Activated naive CD8-positive, alpha-beta T cell treated with anti-CD3 and anti-CD28 coated beads, Interleukin-2, amount 10 ng/mL, durations not matched to agents 7 days and 5 days (primary cell): ENCODE measurements at places on chromosomes 3 and 15. TPM values are rescaled to one million over a fixed set of nuclear protein-coding genes. Genes with fewer than 3 reads are reported as not detected.

GRCh38 chr3:100402256-100402655 lies 917 bp downstream of the LNP1 start:
- no peak for DNase-seq

- DNase-seq, result no peak
Observed at GRCh38 chr3:117709108-117709507, 999.5 kb downstream of the TUSC7 start.

- no peak for DNase-seq
Observed at GRCh38 chr3:5437783-5438323, 250.3 kb downstream of the EDEM1 start.

The USP3 gene
- 75.6 TPM for total RNA-seq

The RNU5B-1 gene
- total RNA-seq, result 27.2 TPM
